Neural progenitor cell (in vitro differentiated cells): ENCODE measurements at places on chromosomes 12 and 14. TPM values are rescaled to one million over a fixed set of nuclear protein-coding genes. Genes with fewer than 3 reads are reported as not detected.

The ZDHHC17 gene
- total RNA-seq, result 79.1 and 99.1 TPM in 2 replicates

The DEPDC4 gene
- 4.2 and 8.3 TPM in 2 replicates for total RNA-seq

The C12orf60 gene
- total RNA-seq, result 5.4 and 7.0 TPM in 2 replicates

The RGS6 gene
- 0.80 and 2.0 TPM in 2 replicates for total RNA-seq

The OVCH1 gene
- 0.06 TPM in 1 of 2 replicates, not detected in the other for total RNA-seq

The POTEG gene
- not detected in 2 replicates for total RNA-seq

The GRIP1 gene
- total RNA-seq, result 25.0 and 38.2 TPM in 2 replicates

The SERPINA9 gene
- total RNA-seq, result not detected in 2 replicates

The RASSF9 gene
- 0.06 TPM in 1 of 2 replicates, not detected in the other for total RNA-seq

The ACOT6 gene
- total RNA-seq, result not detected in 2 replicates

The CCND2 gene
- 95.8 and 103 TPM in 2 replicates for total RNA-seq

The PTGR2 gene
- total RNA-seq, result 18.8 and 87.2 TPM in 2 replicates

The CBLN3 gene
- 0.25 TPM in 1 of 2 replicates, not detected in the other for total RNA-seq
